ENCODE measurements at places on chromosomes 13 and 19.
A peak's percentile ranks its signal among the peaks of the same experiment; 100 is the strongest.

DNA sequence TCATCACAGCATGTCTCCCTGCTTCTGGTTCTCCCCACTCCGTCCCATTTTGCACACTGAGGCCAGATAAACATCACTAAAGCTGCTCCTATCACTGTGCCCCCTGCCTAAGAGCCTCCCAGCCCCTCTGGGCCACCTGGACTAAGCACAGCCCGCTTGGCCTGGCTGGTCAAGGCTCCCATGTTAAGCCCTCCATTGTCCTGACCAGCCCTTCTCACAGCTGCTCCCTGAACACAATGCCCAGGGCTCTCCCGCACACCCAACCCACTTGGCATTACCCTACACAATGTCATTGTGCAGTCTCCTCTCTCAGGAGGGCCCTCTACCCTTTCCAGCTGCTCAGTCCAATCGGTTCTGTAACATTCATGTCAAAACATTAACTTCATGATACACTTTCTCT, 133.4 kb downstream of the NUFIP1 start:
- no peak for DNase-seq

GRCh38 chr19:15469513-15470297, 5.4 kb upstream of the RASAL3 start:
- peak; percentile 59 for DNase-seq

DNA sequence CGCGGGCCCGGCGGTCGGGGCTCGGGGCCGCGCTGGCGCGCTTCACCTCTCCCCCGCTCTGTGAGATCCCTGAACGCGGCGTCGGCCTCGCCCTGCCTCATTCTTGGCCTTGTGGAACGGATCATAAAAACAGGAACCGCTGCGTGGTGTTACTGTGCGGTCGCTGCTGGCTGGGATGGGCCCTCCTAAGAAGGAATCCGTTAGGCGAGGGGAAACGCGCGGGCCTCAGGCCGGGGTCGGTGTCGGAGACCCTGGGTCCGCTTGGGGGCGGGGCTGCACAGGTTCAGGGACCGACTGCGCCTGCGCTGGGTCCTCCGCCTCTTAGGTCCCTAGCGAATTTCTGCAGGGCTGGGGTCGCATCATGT, 381 bp downstream of the CKAP2 start:
- peak; percentile 86 for DNase-seq

- DNase-seq, result no peak
Measured at GRCh38 chr13:113815151-113816058, 48.5 kb downstream of the GAS6 start.

DNA sequence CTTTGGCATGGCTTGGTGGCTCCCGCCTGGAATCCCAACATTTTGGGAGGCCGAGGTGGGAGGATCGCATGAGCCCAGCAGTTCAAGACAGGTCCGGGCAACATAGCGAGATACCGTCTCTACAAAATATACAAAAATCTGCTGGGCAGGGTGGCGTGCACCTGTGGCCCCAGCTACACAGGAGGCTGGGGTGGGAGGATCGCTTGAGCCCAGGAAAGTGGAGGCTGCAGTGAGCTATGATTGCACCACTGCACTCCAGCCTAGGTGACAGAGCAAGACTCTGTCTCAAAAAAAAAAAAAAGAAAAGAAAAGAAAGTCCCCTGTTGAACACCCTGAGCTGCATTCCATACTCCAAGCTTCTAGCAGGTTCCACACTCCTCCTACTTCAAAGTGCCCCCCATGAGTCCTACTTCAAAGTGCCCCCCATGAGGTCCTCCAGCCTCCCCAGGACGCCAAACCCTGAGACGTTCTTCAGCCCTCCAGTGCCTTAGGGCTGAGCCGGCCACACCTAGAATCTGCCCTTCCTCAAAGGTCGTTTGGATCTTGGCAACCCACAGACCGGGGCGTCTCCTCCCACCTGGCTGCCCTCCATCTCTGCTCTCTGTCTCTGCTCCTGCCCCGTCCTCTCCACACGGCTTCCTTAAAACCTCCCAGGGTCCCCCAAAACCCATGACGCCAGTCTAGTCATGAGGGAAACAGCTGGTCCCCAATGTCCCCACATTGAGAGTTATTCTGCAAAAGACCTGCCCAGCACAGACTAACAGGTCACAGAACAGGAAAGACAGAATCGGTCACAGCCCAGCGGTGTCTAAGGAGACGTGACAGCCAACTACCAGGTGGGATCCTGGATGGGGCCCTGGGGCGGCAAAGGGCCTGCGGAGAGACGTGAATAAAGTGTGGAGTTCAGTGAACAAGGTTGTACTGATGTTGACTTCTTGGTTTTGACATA, 4.8 kb downstream of the TJP3 start:
- no peak for DNase-seq

- no peak for DNase-seq
Measured at GRCh38 chr13:113882267-113882630, 18.4 kb upstream of the GAS6 start.

DNA sequence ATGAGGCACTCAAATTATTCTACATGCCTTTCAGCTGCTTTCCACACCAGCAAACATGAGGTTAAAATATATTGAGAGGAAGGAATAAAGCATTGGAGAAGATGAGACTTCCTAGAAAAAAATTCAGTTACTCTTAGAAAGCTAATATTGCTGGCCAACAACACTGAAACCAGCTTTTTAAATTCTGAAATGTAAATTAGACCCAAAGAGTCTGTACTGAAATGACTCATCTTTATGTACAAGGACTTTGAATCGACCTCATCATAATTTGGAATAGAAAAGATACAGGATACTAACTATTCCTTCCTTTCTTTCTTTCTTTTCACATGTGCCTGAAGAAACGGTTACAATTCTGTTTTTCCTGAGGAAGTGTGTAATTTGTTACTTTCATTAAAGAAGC, 6.5 kb upstream of the HSPH1 start:
- no peak for DNase-seq

- no peak for DNase-seq
Measured at GRCh38 chr13:23905766-23906165, 8.5 kb upstream of the C1QTNF9B start.

DNA sequence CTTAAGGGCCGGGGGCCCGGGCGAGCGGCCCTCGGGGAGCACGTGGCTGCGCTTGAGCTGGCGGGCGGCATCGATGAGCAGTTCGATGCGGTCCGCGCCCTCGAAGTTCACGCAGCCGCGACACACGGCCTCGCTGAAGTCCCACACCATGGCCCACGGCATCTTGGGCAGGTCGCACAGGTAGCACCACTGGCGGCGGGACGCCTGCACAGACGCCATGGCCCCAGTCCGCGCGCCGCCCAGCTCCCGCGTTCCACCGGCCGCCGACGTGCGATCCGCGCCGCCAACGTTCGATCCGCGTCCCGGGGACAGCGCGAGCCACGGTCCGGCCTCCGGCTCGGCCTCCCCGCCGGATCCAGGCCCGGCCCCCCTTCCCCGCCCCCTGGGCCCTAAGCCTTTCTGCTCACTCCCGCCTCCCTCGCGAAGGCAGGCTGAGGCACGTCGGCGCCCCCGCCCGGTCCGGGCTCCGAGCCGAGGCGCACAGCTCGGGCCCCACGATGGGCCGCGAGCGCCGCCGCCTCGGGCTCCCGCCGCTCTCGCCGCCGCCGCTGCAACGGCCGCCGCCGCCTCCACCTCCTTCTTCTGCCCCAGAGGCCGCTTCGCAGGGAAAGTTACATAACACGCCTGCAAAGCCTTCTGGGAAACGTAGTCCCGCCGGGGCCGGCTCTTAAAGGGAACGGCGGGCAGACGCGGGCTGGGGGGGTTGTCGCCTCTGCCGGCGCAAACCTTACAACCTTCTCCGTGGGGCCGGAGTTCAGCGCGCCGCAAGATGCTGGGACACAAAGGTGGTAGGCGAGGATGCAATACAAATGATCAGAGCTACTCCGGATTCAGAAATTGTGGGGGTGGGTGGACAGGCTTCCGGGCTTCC, at the start of gene IRF2BP1:
Gene IRF2BP1, minus strand, starts transcription at position 586 of the 871 bp plus-strand sequence. Its CDS starts 367 bp downstream, at position 219.
- DNase-seq, result peak; percentile 91

DNA sequence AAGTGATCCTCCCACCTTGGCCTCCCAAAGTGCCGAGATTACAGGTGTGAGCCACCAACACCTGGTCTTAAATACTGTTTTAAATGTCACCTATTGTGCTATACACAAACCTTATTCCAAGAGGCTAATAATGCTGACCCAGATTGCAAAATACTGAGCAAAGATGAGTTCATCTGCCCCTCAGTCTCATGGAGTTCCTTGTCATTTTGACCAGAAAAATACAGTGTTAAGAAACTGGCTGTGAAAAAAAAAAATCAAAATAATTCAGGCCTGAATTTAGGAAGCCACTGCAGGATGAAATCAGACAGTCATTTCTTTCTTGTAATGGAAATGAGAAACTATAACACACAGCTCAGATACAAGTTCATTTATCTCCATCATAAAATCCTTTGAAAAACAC, 59.9 kb downstream of the TBC1D4 start:
- no peak for DNase-seq
